HepG2 (cell line): ENCODE measurements at places on chromosomes 5 and 9. TPM values are rescaled to one million over a fixed set of nuclear protein-coding genes. Genes with fewer than 3 reads are reported as not detected.

NSG2 gene
- 0.16 and 0.21 TPM in 2 replicates for polyA plus RNA-seq

ZNF354C gene
- polyA plus RNA-seq = 0.01 TPM in 1 of 2 replicates, not detected in the other

DNA sequence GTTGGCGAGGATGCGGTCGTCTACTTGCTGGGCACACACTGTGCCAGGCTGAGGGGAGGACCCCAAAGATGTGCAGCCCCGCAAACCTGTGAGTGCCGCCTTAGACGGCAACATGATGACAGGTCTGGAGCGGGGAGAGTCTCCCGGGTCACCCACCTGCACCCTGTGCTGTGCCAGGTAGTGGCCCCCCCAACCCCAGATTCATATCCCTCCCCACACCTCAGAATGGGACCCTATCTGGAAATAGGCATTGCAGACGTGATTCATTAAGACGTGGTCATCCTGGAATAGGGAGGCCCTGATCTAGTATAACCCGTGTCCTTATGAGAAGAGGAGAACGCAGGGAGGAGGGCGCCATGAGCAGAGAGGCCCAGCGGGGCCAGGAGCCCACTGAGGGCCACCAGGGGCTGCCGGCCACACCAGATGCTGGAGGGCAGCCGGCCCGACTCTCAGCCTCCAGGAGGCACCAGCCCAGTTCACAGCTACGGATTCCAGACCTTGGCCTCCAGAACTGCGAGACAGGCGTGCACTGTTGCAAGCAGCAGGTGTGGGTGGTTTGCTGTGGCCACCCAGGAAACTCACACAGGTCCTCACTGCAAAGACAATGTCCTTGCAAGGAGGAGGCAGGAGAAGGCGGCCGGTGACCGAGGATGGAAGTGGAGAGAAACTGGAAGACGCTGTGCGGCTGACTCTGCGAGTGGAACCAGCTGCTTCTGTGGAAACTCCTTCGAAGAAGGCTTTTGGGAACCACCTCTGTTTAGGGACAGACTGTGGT, 131.9 kb upstream of the LPCAT1 start:
- DNase-seq = no peak

- no peak for DNase-seq
Observed at GRCh38 chr9:16268067-16268881, 602.2 kb downstream of the BNC2 start.

GRCh38 chr9:33765411-33765810, 29.9 kb upstream of the PRSS3 start:
- DNase-seq = no peak

GRCh38 chr9:76531231-76531780, 72.3 kb downstream of the GCNT1 start:
- no peak for DNase-seq
